Activated naive CD4-positive, alpha-beta T cell treated with Interleukin-2 at 50 U/mL for 16 hours (primary cell): ENCODE measurements at places on chromosomes 2 and 18.

- no peak for DNase-seq
Observed at GRCh38 chr2:168645696-168646338, 156.6 kb upstream of the NOSTRIN start.

DNA sequence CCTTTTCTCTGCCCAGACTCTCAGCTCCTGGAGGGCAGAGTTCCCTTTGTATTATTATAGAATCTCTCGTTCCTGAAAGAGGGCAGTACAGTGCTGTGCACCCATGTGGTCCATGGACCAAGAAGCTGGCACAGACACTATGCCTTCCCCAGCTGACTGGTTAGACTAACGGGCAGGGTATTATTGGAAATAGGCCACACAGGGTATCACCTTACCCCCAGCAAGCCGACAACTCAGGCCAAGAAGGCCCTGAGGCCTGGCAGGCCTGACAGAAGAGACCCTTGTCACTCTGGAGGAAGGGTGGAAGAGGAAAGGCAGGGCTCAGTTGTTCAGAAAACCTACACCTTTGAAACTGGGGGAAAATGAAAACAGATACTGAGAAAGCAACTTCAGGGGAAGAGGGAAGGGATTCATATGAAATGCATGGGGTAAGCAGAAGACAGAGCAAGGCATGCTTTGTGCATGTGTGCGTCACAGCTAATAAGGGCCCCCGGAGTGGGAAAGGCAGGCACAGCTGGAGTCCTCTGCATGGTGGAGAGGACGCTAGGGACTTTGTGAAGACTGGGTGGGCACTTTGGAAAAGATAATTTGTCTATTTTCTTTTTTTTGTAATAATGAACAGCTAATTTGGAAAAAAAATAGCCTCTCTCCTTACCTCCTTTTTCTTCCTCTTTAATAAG is 476.8 kb upstream of the CELF4 start:
- DNase-seq, result no peak

GRCh38 chr18:34033968-34034367 is 190.7 kb downstream of the NOL4 start:
- no peak for DNase-seq

- no peak for DNase-seq
Observed at GRCh38 chr18:2992995-2993877, 19.7 kb downstream of the LPIN2 start.

GRCh38 chr18:49846361-49846662 is 33.0 kb upstream of the ACAA2 start:
- DNase-seq, result no peak

- DNase-seq, result no peak
Observed at GRCh38 chr2:85095094-85095493, 38.1 kb upstream of the TCF7L1 start.

DNA sequence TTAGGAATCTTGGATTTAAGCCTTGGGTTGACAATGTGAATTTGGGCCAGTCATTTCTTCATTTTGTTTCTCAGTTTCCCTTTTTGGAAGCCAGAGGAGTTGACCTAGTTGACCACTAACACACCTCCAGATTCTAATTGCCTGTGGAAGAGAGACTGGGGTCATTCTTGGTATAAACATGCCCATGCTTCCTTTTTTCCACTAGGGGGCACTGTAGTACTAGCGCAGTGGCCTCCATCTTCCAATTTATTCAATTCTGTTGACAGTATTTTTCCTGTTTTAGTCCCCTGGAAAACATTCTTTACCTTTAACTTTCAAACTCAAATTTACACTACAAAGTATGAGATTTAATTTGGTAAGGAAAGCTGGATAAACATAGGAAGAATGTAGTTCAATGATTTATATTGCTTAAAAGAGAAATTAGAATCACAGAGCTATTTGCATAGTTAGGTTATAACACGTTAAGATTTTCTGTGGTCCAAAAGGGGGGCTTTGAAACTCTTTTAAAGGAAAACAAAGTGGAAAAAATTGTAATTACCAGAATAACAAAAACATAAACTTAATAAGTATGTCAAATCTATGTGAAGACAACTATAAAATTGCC is 57.5 kb upstream of the AGPS start:
- no peak for DNase-seq

- DNase-seq, result no peak
Observed at GRCh38 chr18:58603375-58604067, 25.4 kb downstream of the ALPK2 start.

- peak; percentile 55 for DNase-seq
Observed at GRCh38 chr2:111897924-111898702, at the start of gene MERTK. MERTK (plus strand) TSS chr2:111898607; CDS start chr2:111898736, 129 bp downstream.

DNA sequence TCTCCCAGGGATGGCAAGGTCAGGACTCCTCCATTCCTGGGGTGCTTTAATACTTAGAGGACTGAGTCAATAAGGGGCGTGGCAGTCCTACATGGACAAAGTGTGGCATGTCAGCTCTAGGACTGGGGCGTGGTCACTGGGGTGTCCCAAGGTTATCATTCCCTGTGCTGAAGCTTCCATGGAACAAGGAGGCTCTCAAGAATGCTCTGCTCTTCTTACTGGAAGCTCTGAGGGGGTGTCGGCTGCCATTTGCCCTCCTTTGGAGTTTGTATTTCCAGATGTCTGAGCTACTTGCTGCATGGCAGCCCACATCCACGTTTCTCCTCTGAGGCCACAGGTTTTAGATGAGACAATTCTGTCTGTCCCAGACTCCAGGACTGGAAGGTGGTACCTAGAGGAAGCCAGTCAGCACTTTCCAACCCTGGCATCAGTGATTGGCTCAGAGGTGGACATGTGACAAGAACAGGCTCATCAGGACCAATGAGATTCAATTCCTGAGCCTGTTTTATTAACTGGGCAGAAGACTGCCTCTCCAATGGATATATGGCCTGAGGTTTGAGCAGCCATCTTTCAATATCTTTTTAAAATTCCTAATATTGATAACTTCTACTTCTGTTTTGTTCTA is 128.9 kb upstream of the ARL4C start:
- no peak for DNase-seq

DNA sequence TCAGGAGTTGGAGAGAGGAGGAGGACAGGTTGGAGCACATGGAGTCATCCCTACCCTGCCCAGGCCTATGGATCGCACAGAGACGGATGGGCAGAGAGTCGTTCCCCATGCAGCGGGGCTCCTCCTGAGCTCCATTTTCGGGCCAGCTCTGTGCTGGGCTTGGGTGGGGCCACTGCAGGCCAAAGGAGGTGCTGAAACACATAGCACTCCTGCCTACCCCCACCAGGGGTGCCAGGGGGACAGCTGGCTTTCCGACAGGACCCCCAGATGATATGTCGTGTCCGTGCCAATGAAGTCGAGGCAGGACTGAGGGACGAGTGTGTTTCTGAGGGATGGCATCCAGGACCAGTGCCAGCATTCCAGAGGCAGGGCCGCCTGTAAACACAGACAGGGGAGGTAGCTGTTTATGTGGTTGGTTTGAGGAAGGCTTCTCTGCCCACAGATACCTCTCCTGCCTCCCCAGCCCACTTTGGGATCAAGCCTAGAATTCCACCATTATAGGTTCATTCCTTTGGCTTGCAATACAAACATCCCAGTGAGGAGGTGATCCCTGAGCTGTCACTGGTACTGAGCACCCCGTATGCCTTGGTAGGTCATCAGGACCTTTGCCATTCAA is 116.6 kb downstream of the GLI2 start:
- DNase-seq, result no peak

DNA sequence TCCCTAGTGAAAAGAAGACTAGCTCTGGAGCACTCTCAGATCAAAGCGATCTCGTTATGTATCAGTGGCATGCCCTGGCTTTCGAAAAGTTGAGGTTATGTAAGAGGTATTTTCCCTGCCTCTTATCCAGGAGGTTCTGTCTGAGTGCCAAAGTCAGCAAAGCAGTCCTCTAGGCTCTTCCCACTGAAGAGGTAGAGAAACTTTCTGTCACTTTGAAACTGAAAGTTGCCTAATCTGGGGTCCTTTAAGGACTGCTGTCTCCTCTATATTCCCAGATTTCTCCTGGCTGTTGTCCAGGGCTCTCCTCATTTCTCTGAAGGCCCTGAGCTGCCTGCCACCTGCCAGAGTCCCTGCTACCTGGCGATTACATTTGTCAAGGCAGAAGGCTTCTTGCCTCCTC is 96.3 kb downstream of the B3GNT2 start:
- DNase-seq, result no peak

- no peak for DNase-seq
Observed at GRCh38 chr2:196431076-196431475, 208.4 kb upstream of the CCDC150 start.
